HepG2 (cell line): ENCODE measurements at places on chromosomes 7 and 10. TPM values are rescaled to one million over a fixed set of nuclear protein-coding genes. Genes with fewer than 3 reads are reported as not detected.

DNA sequence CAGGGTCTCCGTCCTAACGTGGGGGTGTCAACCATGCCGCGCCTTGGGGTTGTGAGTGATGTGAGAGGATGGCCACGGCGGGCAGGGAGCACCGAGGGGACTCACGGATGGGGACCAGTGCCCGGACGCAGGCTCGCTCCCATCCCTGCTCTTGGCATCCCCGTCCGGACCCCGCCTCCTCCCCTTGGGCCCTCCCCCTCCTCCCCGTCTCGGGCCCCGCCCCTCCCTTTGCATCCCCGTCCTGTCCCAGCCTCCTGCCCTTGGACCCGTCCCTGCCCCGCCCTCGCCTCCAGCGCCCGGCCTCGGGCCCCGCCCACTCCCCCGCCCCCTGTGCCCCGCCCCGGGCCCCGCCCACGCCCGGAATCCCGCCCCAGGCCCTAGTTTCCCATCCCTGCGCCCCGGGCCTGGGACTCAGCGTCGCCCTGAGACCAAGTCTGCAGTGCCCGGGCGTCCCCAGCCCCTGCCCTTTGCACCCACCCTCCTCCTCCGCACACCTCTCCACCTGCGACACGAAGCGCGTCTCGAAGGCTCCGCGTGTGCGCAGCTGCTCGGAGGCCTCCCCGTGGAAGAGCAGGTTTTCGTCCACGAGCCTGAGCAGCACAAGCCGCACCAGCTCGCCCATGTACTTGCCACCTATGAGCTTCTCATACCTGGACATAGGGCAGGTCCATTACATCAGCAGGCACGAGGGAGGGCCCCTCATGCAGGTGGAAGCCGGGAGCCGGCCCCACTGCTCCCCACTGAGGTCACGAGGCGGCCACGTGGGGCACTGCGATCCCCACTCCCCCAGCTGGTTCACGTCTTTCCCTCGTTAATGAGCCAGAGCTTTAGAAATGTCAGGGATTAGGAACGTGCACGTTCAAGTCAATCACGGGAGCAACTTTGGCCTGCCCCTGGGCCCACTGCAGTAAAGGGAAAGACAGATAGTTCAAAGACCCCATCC, 5.1 kb upstream of the MYL7 start:
- no peak for DNase-seq
- H3K27ac ChIP-seq = no peak overlapping the region
- H3K4me3 ChIP-seq = no peak overlapping the region; the same call in 1 of the 2 replicates
- peaks cover 36% of the 10 kb centered on the region; the same call in 2 of the 3 replicates for H3K27me3 ChIP-seq

DNA sequence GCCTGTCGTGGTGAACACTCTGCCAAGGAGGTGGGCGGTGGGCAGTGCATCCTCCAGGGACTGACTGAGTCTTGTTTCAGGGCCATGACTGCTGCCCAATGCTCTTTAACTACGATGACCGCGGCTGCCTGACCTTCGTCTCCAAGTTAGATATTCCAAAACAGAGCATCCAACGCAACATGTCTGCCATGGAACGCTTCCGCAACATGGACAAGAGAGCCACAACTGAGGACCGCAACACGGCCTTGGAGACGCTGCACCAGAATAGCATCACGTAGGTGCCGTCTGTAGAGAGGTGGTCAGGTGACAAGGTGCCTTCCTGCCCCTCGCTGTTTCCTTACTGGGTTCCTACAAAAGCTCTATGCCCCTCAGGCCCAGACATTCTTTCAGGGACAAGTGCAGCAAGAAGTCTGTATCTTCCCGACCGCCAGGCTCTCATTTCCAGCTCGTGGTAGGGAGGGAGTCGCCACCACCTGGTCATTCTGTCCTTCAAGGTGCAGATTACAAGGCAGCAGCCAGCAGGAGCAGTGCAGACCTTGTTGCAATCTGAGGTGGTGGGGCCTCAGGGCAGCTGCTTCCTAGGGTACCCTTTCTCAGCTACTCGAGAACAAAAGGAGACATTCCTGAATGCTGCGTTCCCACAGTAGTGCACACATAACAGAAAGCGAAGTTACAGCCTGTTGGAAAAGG, 14.9 kb upstream of the ARPC1B start:
- H3K4me3 ChIP-seq = no peak overlapping the region
- H3K27me3 ChIP-seq = no peaks in the 10 kb centered on the region
- no peak overlapping the region for H3K27ac ChIP-seq
- H3K36me3 ChIP-seq = peaks cover 18% of the 10 kb centered on the region
- 0 out of 2 replicates have a peak, but pooled peaks cover 8% of the 10 kb centered on the region for H3K4me1 ChIP-seq
- DNase-seq = no peak

The TMEM196 gene
- not detected in 2 replicates for total RNA-seq

DNA sequence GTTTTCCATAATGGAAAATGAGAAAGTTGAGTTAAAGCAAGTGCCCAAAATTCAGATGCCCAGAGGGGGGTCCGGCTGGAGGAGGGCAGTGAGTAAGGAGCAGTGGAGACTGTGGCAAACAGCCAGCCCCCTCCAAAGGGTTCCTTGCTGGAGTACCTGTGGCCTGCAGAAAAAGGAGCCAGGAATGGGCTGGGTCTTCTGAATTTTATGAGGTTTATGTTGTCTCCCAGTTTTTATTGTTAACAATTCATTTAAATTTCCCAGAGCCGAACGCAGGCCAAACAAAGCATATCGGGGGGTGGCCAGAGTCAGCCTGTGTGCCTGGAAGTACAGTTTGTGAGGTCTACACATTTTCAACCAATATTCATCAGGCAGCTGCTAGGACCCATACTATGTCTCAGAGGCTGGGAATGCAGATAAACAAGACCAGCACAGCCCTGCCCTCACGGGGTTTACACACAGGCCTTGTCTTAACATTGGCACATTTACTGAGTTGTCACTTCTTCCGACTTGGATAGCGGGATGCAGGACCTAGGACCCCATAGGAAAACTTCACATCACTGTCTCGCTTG, 12.9 kb upstream of the CSGALNACT2 start:
- H3K36me3 ChIP-seq = no peaks in the 10 kb centered on the region
- H3K27ac ChIP-seq = no peak overlapping the region
- H3K4me1 ChIP-seq = no peaks in the 10 kb centered on the region

The DYNC1I1 gene
- total RNA-seq = 0.08 TPM in 1 of 2 replicates, not detected in the other

DNA sequence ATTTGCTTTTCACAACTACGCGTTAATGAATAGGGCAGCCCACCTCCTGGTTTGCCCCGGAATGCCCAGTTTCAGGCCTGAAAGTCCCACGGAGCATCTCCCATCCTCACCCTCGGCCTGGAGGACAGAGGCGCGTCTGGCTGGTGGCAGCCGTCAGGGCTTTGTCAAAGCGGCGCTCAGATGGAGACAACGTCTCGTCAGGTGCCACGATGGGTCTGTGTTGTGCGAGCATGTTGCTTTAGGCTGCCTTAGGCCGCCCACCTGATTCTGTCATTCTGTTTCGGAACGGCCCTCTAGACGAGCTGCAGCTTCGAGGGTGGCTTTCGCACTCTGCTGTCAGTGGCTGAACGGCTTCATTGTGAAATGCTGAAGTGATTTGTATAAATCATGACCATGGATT, 39.4 kb upstream of the CFAP46 start:
- no peak for DNase-seq
- no peaks in the 10 kb centered on the region for H3K4me1 ChIP-seq
- no peak overlapping the region for H3K4me3 ChIP-seq
- H3K27me3 ChIP-seq = peaks cover 12% of the 10 kb centered on the region
- no peaks in the 10 kb centered on the region for H3K36me3 ChIP-seq
- H3K27ac ChIP-seq = no peak overlapping the region

DNA sequence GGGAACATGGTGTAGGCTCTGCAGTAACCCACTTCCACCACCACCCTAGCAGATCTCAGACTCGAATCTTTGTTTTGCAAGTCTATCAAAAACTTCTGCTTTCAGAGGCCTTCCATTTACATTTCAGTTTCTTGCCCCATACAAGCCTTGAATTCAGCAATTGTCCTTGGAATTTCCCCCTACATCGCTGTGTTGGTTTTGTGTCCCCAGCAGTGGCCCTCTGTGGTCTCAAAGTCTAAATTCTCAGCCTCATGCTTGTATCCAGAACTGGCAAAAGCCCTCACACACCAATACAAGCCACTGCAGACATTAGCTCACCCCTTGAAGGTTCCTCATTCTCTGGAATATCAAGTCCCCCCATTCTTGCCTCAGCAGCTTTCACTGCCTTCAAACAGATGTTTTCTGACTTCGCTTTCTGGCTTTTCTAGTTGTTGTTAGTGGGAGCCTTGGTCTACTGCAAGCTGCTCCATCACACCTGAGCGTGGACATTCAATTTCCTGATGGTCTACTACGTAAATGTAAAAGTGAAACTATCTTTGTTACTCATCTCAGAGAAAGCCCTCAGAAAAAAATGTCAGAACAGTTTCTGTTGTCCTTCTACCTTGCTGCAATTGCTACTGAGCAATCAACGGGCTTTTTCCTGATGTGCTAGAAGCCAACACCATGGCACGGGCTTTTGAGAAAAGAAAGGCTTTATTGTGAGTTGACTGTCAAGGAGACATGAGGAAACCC, 1.8 kb upstream of the NUB1 start:
- H3K4me1 ChIP-seq = peaks cover 38% of the 10 kb centered on the region
- peak; percentile 45 for DNase-seq
- H3K36me3 ChIP-seq = no peaks in the 10 kb centered on the region
- H3K4me3 ChIP-seq = peak overlapping the region; percentile 50

The CPN1 gene
- total RNA-seq = 8.1 and 17.3 TPM in 2 replicates
